Cerebellar nuclear complex (tissue), 1 donor: ENCODE measurements at places on chromosomes 16 and 17.

DNA sequence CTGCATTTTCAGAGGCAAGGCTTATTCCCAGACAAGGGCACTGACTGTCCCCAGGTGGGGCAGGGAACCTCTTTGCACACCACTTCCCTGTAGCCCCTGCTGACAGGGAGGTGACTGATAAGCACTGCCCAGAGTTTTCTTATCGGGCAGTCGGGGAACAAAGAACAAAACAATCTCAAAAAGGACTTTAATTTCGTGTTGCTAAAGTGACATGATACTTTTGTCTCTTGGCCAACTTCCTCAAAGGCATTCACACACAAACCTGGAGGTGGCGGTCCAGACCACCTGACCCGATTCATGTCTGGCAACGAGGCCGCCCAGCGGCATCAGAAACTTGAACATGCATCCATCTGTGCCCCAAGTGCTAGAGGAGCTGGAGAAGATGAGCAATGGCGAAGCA is 28.9 kb downstream of the ZDHHC7 start:
- no peak for DNase-seq

GRCh38 chr17:77353684-77354419 is 213.1 kb downstream of the SEC14L1 start:
- DNase-seq = no peak

- DNase-seq = no peak
These were observed 22.4 kb upstream of the MEOX1 start for GRCh38 chr17:43683928-43684653.

GRCh38 chr17:45915263-45915662 is 20.9 kb downstream of the MAPT start:
- no peak for DNase-seq

DNA sequence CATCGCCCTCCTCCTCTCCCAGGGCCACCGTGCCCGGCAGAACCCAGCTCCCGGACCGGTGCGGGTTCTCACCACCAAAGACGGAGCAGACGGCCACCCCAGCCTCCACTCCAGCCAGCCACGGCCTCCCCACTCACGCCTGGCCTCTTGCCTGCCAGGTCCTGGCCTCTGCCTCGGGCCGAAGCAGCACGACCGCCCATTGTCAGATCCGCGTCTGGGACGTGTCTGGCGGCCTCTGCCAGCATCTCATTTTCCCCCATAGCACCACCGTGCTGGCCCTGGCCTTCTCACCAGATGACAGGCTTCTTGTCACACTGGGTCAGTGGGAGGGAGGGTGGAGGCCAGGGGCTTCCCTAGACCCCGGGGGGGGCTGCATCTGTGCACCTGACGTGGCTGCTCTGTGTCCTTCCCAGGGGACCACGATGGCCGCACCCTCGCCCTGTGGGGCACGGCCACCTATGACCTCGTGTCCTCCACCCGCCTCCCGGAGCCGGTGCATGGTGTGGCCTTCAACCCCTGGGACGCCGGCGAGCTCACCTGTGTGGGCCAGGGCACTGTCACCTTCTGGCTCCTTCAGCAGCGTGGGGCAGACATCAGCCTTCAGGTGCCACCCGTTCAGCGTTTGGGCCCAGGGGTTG is 6.6 kb upstream of the RHOT2 start:
- no peak for DNase-seq

- no peak for DNase-seq
These were observed 36.5 kb downstream of the IRF8 start for GRCh38 chr16:85935391-85935973.

DNA sequence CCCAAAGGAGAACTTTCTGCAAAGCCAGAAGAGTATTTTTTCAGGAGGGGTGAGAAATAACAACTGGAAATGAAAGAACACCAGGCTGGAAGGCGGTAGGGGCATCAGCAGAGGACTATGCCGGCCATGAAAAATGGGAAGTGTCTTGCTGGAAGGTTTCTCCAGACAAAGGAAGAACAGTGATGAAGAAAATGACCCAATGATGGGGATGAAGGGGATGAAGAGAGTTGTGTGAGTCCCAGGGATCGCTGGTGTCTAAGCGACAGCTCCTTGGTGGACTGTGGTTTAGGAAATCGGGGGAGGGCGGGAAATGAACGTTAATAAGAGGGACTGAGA is 623 bp downstream of the TTLL6 start:
- DNase-seq = no peak

DNA sequence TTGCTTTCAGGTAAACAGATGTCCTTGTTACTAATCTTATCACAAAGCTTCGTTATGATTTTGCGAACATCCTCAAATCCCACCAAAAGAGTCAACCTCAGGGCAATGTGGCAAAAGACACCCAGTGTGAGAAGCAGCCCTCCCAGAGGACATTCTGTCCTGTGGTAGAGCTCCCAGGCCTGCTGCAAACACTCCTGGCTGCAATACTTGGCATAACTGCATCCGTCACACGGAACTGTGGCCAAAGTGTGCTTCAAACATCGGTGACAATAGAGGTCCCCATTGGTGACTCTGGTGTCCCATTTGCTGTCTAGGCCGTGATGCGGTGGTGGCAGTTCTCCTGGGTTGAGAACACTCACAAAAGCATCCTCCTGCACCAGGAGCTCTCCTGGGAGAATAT is 29.5 kb downstream of the SMYD4 start:
- DNase-seq = no peak

GRCh38 chr17:59668816-59669215 is 38.4 kb downstream of the PTRH2 start:
- no peak for DNase-seq

DNA sequence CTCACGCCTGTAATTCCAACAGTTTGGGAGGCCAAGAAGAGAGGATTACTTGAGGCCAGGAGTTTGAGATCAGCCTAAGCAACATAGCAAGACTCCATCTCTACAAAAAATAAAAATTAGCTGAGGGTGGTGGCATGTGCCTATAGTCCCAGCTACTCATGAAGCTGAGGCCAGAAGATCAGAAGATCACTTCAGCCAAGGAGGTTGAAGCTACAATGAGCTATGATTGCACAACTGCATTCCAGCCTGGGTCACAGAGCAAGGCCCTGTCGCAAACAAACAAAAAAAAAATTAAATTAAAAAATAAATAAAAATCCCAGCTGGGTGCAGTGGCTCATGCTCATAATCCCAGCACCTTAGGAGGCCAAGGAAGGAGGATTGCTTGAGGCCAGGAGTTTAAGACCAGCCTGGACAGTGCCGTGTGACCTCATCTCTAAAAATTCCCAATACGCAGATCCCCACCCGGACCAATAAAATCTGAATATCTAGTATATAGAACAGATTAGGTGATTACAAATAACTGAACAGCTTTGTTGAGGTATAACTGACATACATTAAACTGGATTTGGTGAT is 18.2 kb upstream of the ATF7IP2 start:
- no peak for DNase-seq

DNA sequence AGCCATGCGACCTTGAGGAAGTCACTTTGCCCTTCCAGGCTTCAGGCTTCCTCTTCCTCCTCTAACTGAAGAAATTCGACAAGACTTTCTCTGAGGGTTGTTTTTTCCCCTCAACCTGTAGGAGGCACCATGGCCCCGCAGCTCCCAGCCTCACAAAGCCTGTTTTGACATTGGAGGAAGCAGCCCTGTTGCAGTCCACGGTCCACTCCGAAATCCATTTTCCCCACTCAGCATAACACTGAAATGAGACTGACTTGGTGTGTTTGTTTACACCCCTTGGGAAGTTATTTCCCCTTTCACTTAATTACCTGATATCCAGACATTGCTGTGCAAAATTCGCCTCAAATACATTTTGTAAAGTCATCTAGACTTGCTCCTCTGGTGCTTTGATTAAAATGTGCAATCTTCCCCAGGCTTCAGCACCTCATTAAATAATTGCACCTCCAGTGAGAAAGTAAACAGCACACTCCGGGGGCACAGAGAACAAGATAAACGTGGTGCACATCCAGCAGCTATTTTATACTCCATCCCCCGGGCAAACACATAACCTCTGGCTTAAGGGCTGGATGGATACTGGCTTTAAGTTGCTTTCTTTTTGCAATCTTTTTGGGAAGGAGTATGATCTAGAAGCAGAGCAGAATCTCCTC is 41.4 kb upstream of the PIRT start:
- no peak for DNase-seq

DNA sequence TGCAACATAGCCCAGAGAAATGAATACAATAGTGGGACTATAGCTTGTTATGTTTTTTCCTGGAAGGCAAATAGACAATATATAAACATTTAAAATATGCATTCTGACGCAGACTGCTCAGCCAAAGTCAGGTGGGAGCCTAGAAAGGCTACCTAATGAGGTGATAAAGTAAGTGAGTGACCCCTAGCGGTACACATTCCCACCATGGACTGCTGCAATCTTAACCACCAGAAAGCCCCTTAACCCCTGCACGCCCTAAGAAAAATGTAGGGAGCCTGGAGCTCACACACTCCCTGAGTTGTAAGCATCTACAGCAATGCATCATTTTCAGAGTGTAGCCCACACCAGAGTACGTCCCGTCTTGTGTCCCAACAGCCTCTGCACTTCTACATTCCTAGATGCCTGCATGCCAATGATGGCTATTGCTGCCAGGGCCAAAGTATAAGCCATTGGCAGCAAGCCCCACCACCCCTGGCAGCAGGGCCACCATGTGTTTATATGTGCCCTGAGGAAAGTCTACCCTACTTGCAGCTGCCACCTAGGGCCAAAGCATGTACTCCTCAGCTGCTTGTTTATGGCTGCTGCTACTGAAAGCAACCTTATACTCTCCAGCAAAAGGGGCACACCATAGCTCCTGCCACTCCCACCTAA is 127.6 kb downstream of the KIF2B start:
- DNase-seq = no peak

DNA sequence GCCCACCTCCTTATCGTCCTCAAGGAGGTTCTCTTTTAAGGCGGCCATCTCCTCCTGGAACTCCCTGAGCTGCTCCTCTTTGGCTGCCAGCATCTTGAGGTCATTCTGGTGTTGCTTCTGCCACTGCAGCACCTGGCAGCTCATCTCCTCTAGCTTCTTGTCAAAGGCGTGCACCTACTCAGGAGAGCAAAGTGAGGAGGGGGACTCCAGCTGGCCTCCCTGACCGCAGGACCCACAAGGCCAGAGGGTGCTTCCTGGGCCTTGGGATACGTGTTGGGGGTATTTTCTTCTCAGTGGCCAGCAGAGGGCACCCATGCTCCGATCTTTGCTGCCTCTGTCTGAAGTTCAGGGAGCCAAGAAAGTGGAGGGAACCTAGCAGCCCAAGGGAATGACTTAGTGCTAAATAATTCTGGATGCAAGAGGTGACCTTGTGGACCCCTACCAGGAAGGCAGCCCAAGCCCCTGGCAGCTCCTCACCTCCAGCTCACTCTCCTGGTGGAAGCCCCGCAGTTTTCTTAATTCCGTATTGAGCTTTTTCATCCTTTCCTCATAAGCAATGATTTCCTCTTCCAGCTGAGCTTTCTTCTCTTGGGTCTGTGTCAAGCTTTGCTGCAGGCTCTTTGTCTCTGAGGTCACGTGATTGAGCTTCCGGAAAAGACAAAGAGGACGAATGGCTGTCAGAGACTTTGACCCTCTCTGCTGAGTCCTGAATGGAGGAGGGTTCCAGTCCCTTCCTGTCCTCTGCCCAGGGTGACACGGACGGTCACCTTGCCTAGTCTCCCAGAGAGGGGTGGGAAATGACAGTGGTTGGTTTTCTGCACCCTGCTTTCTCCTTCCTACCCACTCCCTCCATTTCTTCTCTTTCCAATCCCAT is 31.4 kb downstream of the DHX38 start:
- DNase-seq = no peak

- DNase-seq = no peak
These were observed 34.6 kb upstream of the WSB1 start for GRCh38 chr17:27259356-27259755.

GRCh38 chr17:14793237-14793636 is 471.9 kb downstream of the PMP22 start:
- no peak for DNase-seq

DNA sequence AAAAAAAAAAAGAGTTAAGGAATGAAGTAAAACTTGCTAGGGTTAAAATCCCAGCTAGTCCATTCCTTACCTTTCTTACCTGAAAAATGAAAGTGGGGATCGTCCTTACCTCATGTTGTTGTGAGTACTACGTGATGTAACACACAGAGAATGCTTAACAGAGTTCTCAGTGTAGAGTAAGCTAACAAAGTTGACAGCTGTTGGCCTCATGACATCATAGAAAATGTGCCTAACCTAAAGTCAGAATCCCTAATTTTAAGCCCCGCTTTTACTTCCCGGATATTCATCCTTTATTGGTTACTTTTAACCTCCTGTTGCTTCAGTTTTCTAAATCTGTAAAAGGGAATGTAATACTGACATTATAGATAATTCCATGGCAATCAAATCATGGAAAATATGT is 505.8 kb upstream of the HSBP1 start:
- DNase-seq = no peak

DNA sequence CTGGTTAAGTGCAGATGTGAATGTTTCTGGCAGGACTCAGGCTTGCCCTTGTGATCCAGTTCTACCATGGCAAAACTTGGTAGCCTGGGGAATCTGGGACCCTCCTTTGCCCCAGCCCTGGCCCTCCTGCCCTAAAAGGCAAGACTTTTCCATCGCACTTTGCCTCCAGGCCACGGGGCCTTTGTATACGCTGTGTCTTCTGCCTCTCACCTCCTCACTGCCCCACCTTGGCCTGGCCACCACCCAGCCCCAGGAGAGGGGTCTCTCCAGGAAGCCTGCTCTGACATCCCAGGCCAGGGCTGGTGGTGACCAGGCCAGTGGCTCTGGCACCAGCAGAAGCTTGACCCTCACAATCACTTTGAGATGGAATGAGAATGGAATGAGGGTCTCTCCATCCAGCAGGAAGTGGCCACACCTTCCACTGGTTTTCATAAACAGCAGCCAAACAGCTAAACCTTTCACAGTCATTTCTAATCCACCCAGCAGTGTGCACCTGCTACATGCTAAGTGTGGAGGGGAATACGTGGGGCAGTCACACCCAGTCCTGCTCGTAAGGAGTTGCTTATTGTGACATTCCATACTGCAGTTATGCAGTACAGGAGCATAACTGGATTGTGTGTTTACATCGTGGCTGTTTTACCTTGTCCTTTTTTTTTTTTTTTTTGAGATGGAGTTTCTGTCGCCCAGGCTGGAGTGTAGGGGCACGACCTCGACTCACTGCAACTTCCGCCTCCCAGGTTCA is 1.6 kb upstream of the MRPL38 start:
- no peak for DNase-seq
